Activated CD8-positive, alpha-beta memory T cell treated with anti-CD3 and anti-CD28 coated beads for 4 hours (primary cell): ENCODE measurements at places on chromosomes 12 and 14.

DNA sequence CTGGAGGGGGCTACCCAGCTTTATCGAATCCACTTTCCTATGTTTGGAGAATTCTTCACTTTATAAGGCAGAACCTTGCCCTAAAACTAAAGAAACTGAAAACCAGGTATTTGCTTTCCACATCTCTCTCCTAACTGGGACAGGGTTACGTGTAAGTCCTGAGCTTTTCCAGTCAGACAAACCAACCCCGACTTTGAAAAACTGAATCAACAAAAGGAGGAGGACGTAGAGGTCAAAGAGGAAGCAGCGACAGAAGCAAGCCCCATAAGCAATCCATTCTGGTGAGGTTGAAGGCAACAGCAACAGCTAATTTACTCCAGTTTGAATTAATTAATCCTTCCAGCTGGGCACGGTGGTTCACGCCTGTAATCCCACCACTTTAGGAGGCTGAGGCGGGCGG is 47.2 kb downstream of the LRP6 start:
- no peak for DNase-seq

- DNase-seq, result no peak
Measured at GRCh38 chr12:22412581-22412980, 78.1 kb upstream of the ST8SIA1 start.

GRCh38 chr12:131004166-131004565 is 50.5 kb downstream of the ADGRD1 start:
- DNase-seq, result no peak

- no peak for DNase-seq
Measured at GRCh38 chr14:24430682-24431568, 1.2 kb downstream of the KHNYN start.

DNA sequence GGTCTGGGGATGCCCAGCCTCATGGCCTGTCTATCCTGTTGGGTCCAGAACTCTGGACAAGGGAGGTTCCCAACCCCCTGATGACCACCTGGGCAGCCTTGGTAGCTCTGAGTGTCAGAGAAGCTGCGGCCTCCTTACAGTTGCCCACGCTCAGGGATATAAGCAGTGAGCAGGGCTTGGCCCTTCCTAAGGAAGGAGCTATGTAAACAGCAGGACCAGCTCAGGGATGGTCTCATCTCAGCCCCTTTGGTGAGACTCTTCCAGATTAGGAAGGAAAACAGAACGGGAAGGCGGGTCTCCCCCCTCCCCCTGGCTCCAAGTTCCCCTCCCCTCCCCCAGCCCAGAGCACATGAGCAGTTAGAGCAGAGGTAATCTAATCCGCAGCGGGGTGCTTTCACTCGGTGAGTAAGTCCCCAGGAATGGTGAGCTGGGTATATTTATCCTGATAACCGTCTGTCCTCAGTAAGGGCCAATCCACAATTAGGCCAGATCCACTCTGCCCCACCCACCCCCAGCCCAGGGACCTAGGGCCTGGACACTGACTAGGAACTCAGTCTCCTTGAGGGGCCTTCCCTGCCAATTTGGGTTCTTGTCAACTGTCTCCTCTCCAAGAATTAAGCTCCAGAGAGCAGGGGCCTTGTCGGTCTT is 29.5 kb upstream of the RPLP0 start:
- DNase-seq, result no peak

DNA sequence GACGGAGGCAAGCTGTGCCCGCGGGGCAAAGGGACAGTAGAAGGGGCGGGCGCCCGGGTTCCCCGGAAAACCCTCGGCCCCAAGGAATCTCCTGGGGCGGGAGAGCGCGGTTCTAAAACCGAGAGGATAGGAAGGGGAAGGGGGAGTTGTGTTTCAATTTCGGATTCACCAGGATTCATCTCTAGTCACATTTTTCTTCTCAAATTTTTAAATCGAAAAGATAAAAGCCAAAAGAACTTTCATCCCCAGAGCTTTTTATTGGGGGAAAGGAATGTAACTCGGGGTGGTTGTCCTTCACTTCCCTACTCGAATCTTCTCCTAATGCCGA is 1.4 kb downstream of the BMP4 start:
- DNase-seq, result no peak

DNA sequence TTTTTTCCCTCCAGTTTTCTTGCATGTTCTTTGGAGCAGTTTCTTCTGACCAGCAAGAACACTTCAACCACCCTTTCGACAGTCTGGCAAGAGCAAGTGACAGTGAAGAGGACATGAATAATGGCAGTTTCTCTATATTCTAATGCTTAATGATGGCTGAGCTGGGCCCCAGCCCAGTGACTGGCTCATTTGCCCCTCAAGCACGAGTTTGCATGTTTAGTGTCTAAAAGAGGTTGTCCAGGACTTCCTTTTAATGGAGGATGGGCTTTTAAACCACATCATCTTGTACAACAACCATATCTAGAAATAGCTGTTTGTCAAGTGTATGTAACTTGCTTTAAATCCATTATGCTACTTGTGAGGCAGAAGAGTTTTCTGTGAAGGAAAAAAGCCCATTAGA is 28.4 kb downstream of the RAD9B start:
- no peak for DNase-seq

DNA sequence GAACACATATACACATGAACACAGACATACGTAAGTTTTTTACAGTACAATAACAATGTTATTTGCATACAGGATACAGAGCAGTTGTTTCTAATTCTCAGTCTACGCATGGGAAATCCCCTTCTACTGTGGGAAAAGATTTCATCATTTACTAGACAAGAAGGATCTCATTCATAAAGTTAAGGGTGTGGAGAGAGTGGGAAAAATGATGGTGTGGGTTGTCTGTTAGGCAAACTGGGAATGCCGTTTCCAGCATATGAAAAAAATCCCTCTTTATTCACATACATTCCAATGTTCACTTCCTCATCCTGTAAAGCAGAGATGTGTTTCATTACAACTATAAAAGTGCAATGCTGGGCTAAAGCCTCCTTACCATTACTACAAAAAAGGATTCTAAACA is 120.9 kb downstream of the SINHCAF start:
- DNase-seq, result no peak

- DNase-seq, result no peak
Measured at GRCh38 chr14:22540293-22540692, 48.7 kb downstream of the DAD1 start.

DNA sequence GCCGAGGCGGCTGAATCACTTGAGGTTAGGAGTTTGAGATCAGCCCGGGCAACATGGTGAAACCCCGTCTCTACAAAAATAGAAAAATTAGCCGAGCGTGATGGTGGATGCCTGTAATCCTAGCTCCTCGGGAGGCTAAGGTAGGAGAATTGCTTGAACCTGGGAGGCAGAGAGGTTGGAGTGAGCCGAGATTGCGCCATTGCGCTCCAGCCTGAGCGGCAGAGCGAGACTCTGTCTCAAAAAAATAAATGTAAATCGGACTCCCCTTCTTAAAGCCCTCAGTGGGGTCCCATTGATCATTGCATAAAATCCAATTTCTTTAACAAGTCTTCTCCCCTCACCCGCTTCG is 908 bp downstream of the TDP1 start:
- no peak for DNase-seq

- no peak for DNase-seq
Measured at GRCh38 chr12:24212496-24212895, 263.0 kb upstream of the SOX5 start.

GRCh38 chr14:104048758-104049507 is 36.6 kb upstream of the ASPG start:
- no peak for DNase-seq

DNA sequence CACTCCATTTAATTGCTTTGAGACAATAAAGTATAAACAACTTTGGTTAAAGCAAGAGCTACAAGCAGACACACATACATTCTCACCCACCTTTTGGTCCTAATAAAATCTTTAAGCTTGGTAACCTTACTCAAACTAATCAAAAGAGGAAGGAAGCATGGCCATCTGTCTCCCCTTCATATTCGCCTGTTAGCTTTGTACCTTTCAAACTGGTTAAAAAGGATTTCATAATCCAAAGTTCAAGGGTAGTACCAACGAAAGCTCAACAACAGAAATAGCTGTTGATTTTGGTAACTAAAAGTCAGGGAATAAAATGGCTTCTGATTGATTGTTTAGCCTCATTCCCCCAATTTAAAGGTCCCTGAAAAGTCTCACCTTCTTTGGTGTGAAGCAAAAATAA is 456.9 kb downstream of the BCAT1 start:
- no peak for DNase-seq

- DNase-seq, result no peak
Measured at GRCh38 chr14:54366736-54367735, 29.8 kb upstream of the CDKN3 start.

DNA sequence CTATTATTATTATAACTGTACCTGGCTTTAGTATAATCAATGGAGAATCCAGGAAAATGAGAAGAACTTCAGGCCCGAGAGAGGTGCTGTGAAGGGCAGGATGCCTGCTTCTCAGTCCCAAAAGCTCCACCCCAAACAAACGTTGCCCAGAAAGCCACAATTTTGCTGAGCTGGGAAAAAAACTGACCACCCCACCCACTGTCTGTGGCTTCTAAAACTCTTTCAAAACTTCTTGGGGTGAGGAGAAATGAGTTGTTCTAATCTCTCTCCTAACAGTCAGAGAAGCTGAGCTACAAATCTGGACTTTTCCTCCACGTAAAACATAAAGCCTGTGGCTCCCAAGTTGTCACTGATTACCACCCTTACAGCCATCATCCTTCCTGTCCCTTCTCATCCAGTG is 13.4 kb downstream of the VDR start:
- DNase-seq, result no peak

DNA sequence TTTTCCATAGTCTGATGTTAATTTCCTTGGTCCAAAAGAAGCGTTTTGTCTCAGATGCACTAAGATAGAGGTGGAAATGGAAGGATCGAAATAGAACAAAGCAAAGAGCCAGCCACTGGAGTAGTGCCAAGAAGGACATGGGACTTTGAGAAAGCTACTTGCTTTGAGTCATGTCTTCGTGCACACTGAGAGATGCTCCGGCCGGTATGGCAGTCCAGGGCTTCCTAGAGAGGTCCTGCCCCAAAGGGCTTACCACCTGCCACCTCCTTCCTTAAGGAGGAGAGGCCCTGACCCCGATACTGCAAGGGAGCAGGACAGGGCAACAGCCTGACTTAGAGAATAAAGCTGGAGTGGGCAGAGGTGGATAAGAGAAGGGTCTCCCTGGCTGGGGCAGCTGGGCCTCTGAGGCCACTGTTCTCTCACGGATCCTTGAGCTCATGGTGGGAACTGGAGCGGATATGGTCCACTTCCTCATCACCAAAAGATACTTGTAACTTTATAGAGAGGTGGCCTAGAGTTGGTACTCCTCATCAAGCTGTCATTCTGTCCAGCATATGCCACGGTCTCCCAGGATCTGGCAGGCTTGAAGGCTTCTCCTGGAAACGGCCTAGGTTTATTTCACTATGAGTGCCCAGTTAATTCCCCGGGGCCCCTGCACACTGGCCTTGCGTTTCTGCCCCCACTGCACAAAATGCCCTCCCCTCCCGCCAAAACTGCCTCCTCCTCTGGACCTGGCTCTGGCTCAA is 57.4 kb downstream of the FOXN3 start:
- no peak for DNase-seq

DNA sequence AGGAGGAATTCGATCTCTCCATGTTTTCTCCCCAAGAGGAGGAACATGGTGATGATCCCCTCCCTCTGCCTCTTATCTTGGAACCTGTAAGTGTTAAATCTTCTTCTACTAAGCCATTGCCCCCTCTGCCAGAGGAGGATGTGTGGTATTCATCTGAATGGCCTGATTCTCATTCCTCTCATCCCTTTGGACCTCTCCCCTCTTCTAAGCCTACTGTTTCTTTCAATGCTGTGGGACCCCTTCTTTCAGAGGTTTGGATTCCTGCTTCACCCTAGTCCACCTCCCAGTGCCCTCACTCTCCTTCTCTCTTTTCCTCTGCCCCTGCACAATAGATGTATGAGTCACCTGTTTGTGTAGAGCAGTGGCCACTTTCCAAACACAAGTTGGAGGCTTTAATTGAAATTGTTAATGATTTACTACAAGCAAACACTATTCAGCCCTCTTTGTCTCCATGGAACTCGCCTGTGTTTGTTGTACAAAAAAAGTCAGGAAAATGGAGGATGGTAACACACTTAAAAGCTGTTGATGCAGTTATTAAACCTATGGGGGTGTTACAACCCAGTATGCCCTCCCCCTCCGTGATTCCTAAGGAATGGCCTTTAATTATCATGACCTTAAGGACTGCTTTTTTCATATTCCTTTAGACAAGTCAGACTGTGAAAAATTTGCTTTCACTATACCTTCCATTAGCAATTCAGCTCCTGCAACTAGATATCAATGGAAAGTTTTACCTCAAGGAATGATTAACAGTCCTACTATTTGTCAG is 192.1 kb upstream of the ALG10B start:
- no peak for DNase-seq

DNA sequence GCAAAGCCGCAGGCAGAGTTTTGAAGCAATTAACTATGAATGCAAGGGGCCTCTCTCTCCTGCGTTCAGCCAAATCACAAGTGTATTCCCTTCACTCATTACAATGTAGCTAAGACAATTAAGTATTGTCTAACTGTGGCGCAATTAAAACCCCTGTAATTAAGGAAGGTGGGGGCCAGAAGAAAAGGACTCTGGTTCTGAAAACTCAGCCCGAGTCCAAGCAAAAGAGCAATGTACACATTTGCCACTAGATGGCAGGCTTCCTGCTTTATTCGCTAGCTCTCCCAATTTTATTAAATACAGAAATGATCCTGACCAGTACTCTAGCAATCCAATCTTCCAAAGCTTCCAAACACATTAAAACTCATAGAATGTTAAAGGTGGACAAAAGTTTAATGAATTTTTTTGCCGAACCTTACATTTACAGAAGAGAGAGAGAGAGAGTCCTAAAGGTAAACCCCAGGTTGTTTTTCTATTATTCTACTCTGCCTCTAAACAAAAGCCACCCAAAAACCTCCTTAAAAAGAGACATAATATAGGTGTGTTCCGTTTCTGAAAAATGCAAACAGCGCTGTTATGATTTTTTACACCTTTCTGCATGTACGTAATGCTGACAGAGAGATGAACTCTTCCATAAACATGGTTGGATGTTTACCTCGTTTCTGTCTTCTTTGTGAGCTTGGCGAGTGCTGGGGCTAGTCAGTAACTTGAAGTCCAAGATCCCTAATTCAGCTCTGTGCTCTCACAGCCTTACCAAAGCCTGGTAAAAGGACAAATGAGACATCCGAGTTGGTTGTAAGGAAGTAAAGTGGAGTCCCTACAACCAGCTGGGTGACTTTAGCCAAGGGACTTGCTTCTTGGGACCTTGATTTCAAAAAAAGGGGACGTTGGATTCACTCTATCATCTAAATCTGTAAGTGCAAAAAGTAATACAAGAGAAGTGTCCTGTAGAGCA is 50.9 kb upstream of the VASH1 start:
- no peak for DNase-seq

- DNase-seq, result peak; percentile 50
Measured at GRCh38 chr12:6635375-6635855, 344 bp downstream of the LPAR5 start.

DNA sequence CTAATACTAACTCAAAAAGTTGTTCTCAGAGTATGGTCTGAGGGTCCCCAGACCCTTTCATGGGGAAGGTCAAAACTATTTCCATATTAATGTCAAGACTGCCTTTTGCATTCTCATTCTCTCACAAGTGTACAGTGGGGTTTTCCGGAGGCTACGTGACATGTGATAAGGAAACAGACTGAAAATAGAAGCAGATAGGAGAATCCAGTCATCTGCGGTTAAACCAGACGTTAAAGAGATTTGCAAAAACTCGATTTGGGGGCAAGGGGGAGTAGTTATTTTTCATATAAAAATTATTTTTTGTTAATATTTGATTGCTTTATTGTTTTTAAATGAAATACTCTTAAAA is 1.0 kb upstream of the NAP1L1 start:
- no peak for DNase-seq

GRCh38 chr14:25006961-25007795 is 42.8 kb downstream of the STXBP6 start:
- no peak for DNase-seq

- DNase-seq, result no peak
Measured at GRCh38 chr14:67999290-67999689, 179.7 kb downstream of the RAD51B start.
